CD8-positive, alpha-beta T cell (primary cell): ENCODE measurements at places on chromosomes 1 and 21. TPM values are rescaled to one million over a fixed set of nuclear protein-coding genes. Genes with fewer than 3 reads are reported as not detected.

Gene MROH9
- not detected for total RNA-seq

Gene LY9
- total RNA-seq = 103 TPM

Gene FHAD1
- not detected for total RNA-seq

Gene TENT5C
- total RNA-seq = 146 TPM

Gene AHCTF1
- total RNA-seq = 68.4 TPM
